ENCODE measurements at places on chromosomes 7 and 10.

GRCh38 chr10:24310104-24310503, 101.2 kb downstream of the KIAA1217 start:
- no peak for DNase-seq

GRCh38 chr10:87545783-87546182, 41.1 kb downstream of the MINPP1 start:
- no peak for DNase-seq

DNA sequence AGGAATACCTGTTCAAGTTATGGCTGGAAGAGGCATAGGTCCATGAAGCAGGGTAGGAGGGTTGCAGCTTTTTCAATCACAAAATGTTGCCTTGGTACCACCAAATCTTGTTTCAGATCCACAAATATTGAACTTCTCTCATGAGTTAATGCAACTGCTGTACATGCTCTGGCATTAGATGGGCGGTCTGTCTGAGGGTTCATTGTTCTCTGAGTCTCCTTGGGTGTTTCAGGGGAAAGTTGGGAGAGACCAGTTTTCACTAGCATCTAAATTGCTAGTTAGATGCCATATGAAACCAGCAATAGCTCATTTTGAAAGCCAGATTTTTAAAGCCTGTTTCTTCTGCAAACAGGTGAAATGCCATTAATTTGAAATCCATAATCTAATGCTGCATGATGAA, 27.8 kb upstream of the ELMO1 start:
- no peak for DNase-seq

DNA sequence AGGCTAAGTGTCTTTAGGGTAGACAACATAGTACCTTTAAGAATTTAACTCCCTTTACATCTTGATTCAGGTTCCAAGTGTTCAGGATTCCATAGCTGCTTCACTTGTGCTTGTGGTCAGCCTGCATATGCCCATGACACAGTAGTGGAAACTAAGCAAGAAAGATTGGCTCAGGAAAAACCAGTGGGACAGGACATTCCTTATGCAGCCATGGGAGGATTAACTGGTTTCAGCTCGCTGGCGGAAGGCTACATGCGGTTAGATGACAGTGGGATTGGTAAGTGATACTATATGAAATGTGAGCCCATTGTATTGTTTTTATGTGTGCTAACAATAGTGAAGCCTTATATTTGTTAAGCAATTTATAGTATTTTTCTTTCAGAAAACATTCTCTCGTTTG, 11.3 kb downstream of the FAM221A start:
- DNase-seq, result no peak

DNA sequence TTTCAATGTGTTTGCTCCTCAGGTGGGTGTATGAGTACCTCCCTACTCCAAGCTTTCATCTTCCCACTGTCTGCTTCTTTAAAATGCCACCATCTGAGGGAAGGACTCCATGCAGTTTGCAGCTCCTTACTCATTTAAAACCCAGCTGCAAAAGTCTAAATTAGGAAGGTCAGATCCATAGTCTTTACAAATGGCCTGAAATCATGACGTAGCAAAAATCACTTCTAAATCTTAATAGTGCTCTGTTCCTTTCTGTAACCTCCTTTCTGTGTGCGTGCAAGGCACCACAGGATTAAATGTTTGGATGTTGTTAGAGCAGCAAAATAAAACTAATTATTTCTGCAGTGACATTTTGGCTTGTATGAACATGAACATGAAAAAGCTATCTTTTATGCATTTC, 366.9 kb upstream of the IGFBP3 start:
- no peak for DNase-seq

- no peak for DNase-seq
Observed at GRCh38 chr10:103055105-103055504, 137.0 kb downstream of the CNNM2 start.

DNA sequence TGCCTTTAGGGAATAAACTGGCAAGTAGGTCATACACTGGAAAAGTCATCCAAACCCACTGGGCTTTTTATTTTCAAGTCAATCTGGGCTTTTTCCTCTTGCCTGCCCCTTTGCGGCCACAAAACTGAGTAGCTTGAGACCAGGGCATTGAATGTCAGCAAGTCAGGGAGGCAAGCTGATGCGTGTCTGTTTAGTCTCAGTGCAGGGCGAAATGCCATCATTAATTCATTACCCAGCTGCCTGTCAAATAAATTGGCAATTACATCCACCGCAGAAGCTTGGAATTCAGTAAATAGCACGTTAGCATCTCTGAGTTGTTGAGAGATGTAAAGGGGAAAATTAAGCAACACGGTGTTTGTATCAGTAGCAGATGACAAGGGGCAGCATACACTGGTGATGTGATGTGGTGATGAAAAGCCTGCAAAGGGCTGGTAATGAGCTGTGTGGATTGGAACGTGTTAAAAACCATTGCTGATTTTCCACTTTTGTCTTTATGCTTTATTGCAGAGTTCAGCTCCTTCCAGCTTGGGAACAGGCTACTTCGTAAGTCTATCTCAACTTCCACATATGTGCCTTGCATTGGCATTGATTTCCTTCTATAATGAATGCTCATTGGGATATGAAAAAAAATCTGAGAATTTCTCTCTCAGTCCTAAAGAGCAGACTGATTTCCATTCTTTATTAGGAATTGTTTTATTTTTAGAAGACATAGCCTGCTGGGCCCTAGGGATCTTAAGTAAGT, 535.9 kb downstream of the AUTS2 start:
- no peak for DNase-seq

Measured in A172 (cell line).